ENCODE measurements at places on chromosomes 6 and 20. TPM values are rescaled to one million over a fixed set of nuclear protein-coding genes. Genes with fewer than 3 reads are reported as not detected.

DNA sequence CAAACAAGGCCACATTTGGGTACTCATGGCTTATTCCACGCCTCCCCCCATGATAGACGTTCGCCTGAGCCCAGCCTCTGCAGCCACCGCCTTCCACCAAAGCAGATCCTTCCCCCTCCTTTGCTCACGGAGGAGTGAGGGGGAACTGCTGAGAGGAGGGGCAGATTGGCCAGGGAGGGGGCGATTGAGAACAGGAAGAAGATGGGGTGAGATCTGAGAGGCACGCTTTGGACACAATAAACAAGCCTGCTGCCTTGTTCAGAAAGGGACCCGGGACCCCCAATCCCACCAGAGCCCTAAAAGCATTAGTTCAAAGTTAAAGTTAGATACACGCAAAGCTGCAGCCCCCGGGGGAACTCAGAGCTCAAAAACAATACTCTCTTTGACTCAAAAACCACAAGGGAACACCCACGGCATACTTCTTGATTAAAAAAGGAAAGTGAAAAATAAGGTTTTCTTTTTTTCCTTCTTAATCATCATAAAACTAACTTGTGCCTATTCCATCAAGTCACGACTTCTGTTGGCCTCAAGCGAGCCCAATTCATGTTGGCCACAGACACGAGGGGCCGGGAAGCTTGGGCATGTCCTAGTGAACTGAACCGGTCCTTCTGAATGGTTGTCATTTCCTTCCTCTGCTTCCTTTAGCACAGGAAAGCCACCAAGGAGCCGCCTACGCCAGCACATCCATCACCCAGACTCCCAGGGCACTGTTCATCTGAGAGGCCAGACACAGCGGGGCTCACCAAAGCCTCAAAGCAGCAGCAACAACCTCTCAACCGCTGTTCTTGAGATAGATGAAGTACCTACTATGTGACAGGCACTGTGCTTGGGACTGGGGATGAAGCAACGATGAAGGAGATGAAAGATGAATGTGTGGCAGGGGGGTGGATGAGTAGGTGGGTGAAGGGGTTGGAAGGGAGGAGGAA is 44.7 kb downstream of the NFATC2 start:
- no peak for DNase-seq

ADGRB3 gene
- total RNA-seq = 6.4 TPM

DNA sequence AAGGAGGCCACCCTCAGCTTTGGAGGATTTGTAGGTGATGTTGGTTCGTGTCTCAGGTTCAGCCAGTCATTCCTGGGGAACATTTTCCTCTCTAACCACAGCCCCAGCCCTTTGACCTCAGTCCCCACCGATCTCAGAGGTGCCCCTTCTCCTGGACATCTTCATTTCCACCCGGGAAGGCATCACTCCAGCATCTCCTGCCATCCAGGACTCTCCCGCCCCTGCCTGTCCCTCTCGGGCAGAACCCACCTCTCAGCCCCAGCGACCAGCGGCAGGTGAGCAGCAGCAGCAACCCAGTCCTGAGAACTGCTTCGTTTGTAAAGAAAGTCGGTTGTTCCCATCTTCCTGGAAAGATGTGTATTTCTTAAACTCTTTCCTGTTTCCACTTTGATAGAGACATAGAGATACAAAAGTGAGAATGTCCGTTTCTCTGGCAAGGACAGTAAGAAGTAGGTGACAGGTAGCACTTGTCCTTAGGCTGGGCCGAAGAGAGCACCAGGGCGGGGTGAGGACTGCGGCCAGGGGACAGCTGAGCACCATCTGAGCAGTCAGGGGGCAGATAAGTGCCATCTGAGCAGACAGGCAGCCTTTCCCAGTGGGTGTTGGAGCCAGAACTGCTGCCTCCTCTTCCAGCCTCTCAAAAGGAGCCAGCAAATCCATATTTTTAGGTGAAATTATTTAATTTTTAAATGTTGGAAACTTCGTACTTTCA is 142.2 kb downstream of the CDH4 start:
- DNase-seq = no peak

DNA sequence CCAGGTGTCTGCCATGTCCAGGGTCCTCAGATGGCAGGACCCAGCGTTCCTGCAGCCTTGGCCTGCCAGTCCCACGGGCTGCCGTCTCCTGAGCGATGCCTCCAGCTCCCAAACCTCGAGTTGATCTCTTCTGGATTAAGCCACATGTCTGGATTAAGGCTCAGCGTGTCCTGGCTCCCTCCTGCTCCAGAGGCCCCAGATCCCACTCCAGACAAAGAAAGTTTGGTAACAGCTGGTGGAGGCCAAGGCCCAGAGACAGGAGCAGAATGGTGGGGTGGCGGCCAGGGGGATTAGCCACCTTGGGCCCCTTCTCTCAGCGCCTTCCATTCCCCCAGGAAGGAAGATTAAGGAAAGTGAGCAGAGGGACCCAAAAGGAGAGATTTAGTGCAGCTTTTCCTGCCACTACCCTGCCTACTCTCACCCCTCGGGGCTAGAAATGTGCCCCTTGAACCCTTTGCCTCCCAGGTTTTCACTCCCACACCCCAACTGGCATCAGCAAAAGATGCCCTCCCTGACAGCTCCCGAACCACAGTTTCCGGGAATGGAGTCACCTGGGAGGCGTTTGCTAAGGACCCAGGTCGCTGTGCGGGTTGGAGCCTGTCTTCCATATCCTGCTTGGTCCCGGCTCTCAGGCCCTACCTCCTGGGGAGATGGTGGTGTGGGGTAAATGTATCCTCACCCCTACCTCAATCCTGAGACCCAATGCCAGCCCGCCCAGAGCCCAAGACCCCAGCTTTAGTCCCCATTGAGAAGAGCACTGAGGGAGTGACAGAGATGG is 6.9 kb downstream of the SPDEF start:
- no peak for DNase-seq

TSPO2 gene
- not detected for total RNA-seq

Data from uterus (tissue), 4 donors.